ENCODE measurements at places on chromosomes 5 and 9. TPM values are rescaled to one million over a fixed set of nuclear protein-coding genes. Genes with fewer than 3 reads are reported as not detected.

NKD2 gene
- 0.22 TPM for polyA plus RNA-seq

SLC34A3 gene
- 0.81 TPM for polyA plus RNA-seq

CDC20B gene
- 0.04 TPM for polyA plus RNA-seq

HDHD3 gene
- polyA plus RNA-seq, result 370 TPM

F2RL2 gene
- not detected for polyA plus RNA-seq

MARCHF11 gene
- polyA plus RNA-seq, result 0.06 TPM

ARL10 gene
- polyA plus RNA-seq, result 2.4 TPM

SUSD3 gene
- polyA plus RNA-seq, result 3.7 TPM

APBB3 gene
- polyA plus RNA-seq, result 9.5 TPM

ELL2 gene
- 13.9 TPM for polyA plus RNA-seq

CAVIN4 gene
- polyA plus RNA-seq, result 0.95 TPM

PTGES gene
- not detected for polyA plus RNA-seq

SLC22A4 gene
- 10.9 TPM for polyA plus RNA-seq

OGN gene
- polyA plus RNA-seq, result not detected

PRDM9 gene
- not detected for polyA plus RNA-seq

NRARP gene
- 3.2 TPM for polyA plus RNA-seq

SLC6A19 gene
- polyA plus RNA-seq, result 56.3 TPM

MYORG gene
- 83.0 TPM for polyA plus RNA-seq

PCDHA12 gene
- polyA plus RNA-seq, result 0.01 TPM

THOC3 gene
- 34.3 TPM for polyA plus RNA-seq

PCDHA9 gene
- polyA plus RNA-seq, result not detected

HCN1 gene
- 0.25 TPM for polyA plus RNA-seq

PLEKHG4B gene
- not detected for polyA plus RNA-seq

IL7R gene
- 10.4 TPM for polyA plus RNA-seq

ZNF300 gene
- 11.3 TPM for polyA plus RNA-seq

SAXO1 gene
- polyA plus RNA-seq, result not detected

EXD3 gene
- 28.6 TPM for polyA plus RNA-seq

ARHGEF28 gene
- polyA plus RNA-seq, result 1.1 TPM

ACTBL2 gene
- polyA plus RNA-seq, result not detected

OTULINL gene
- polyA plus RNA-seq, result 6.5 TPM

LCN1 gene
- polyA plus RNA-seq, result not detected

C9 gene
- polyA plus RNA-seq, result not detected

RNF44 gene
- polyA plus RNA-seq, result 13.5 TPM

TOR1B gene
- 21.6 TPM for polyA plus RNA-seq

SPINK6 gene
- polyA plus RNA-seq, result not detected

JAKMIP2 gene
- 0.22 TPM for polyA plus RNA-seq

ZNF483 gene
- not detected for polyA plus RNA-seq

SPATA31E1 gene
- polyA plus RNA-seq, result not detected

SOHLH1 gene
- polyA plus RNA-seq, result not detected

GLRA1 gene
- not detected for polyA plus RNA-seq
